HCT116 (cell line): ENCODE measurements at places on chromosomes 12 and 14. TPM values are rescaled to one million over a fixed set of nuclear protein-coding genes. Genes with fewer than 3 reads are reported as not detected.

The MSI1 gene
- 26.0 TPM for total RNA-seq

The BCL7A gene
- total RNA-seq = 14.2 TPM

The IFNG-AS1 gene
- total RNA-seq = not detected

The LAG3 gene
- total RNA-seq = 3.3 TPM

The SIX4 gene
- 24.5 TPM for total RNA-seq

The ASIC1 gene
- total RNA-seq = 28.9 TPM

The VDR gene
- total RNA-seq = 9.5 TPM

The NOXRED1 gene
- 0.66 TPM for total RNA-seq

The FOXA1 gene
- 1.3 TPM for total RNA-seq

The TSPAN8 gene
- 0.76 TPM for total RNA-seq

The FAM186B gene
- 0.42 TPM for total RNA-seq

The CFAP54 gene
- total RNA-seq = 0.25 TPM

The CLEC9A gene
- not detected for total RNA-seq

The SRGAP1 gene
- total RNA-seq = 16.6 TPM

The SDR9C7 gene
- not detected for total RNA-seq

The REP15 gene
- total RNA-seq = 0.86 TPM

The ST8SIA1 gene
- total RNA-seq = not detected

The ARF6 gene
- 88.8 TPM for total RNA-seq

The NTF3 gene
- total RNA-seq = not detected

The CEBPE gene
- not detected for total RNA-seq

The CLEC1A gene
- total RNA-seq = not detected

The MYF6 gene
- total RNA-seq = not detected

The KRT8 gene
- 1,655 TPM for total RNA-seq

The AVPR1A gene
- total RNA-seq = 0.07 TPM

The PTCSC3 gene
- not detected for total RNA-seq

The LBHD2 gene
- not detected for total RNA-seq

The C12orf50 gene
- total RNA-seq = not detected

The TAS2R7 gene
- total RNA-seq = not detected

The BCL11B gene
- total RNA-seq = 1.1 TPM

The CARMIL3 gene
- total RNA-seq = 0.71 TPM

The EML5 gene
- total RNA-seq = 1.8 TPM

The SMCO3 gene
- not detected for total RNA-seq

The FAM90A1 gene
- 0.64 TPM for total RNA-seq

The RPS6KA5 gene
- total RNA-seq = 24.2 TPM

The SERPINA9 gene
- not detected for total RNA-seq

The ADAMTS20 gene
- total RNA-seq = not detected

The CRACR2A gene
- 18.4 TPM for total RNA-seq

The OVCH1 gene
- total RNA-seq = not detected

The GPR132 gene
- total RNA-seq = 0.10 TPM

The SERPINA12 gene
- not detected for total RNA-seq

The MPHOSPH9 gene
- total RNA-seq = 44.9 TPM

The CLEC1B gene
- total RNA-seq = not detected
